ENCODE measurements at places on chromosomes 16 and 17.

GRCh38 chr16:29154088-29154487 lies 169.2 kb downstream of the LAT start:
- no peak for DNase-seq

GRCh38 chr17:1323336-1323735 lies 43.9 kb downstream of the TRARG1 start:
- peak; percentile 22 for DNase-seq

- no peak for DNase-seq
Measured at GRCh38 chr16:78570399-78571141, 471.1 kb downstream of the WWOX start.

GRCh38 chr16:2292221-2292620 lies 24.3 kb upstream of the RNPS1 start:
- no peak for DNase-seq

GRCh38 chr17:56995766-56996165 lies 17.8 kb downstream of the SCPEP1 start:
- DNase-seq = no peak

DNA sequence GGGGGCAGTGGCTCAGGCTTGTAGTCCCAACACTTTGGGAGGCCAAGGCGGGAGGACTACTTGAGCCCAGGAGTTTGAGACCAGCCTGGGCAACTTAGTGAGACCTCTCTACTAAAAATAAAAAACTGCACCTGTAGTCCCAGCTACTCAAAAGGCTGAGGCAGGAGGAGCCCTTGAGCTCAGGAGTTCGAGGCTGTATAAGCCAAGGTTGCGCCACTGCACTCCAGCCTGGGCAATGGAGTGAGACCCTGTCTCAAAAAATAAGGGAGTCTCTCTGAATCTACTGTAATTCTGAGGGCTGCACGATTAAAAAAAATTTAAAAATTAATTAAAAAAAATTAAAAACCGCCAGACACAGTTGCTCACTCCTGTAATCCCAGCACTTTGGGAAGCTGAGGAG lies 3.9 kb downstream of the COIL start:
- DNase-seq = no peak

- no peak for DNase-seq
Measured at GRCh38 chr16:80564394-80564793, 23.6 kb downstream of the DYNLRB2 start.

GRCh38 chr17:80967404-80967872 lies 24.2 kb upstream of the CHMP6 start:
- DNase-seq = no peak

DNA sequence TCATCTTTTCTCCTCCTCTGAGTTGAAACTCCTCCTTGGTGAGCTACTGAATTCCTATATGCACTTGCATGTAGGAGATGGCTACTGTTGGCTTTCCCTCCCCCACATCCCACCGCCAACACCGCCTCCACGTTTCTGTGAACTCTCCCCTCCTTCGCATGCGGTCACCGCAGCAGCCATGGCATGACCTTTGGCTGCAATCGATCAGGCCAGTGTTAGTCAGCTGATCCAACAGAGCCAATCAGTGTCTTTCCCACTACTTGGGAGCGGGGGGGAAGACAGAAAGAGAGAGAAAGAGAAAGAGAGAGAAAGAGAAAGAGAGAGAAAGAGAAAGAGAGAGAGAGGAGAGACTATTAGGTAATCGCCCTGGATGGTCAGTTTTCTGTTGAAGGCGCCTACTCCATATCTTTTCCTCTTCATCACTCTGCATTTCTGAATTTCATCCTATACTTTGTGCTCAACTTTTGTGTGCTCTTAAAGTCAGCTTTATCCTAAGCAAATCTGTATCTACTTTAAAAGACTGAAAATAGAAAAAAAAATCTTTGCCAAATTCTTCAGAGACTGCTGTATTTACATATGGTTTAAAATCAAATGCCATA lies 22.7 kb downstream of the ASGR1 start:
- no peak for DNase-seq

GRCh38 chr17:34412534-34412933 lies 49.5 kb upstream of the CCL1 start:
- no peak for DNase-seq

GRCh38 chr17:28426081-28426519 lies 20.1 kb upstream of the SLC46A1 start:
- DNase-seq = peak; percentile 19

GRCh38 chr16:86530251-86531190 lies 20.2 kb downstream of the FOXF1 start:
- no peak for DNase-seq

GRCh38 chr16:70394853-70395252 lies 44.0 kb downstream of the ST3GAL2 start:
- no peak for DNase-seq

- DNase-seq = no peak
Measured at GRCh38 chr17:82334204-82334621, 647 bp upstream of the SECTM1 start.

DNA sequence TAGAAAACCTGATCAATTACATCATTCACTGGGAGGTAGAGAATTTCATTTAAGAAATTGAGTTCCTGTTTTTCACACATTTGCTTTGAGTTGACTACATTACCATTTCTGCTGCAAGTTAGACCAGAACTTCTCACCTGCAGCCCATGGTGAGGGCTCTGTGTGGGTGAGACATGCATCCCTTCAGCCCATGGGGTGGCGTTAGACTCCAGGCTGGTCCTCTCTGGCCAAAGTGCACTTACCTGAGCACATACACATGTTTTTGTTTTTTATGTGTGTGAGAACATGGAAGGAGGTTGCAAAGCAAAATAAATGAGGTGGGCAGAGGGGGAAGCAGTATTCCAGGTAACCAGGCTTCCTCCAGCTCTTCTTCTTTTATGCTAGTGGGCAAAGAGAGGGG lies 470.2 kb downstream of the PMP22 start:
- peak; percentile 7 for DNase-seq

- no peak for DNase-seq
Measured at GRCh38 chr17:70310221-70310672, 140.9 kb downstream of the KCNJ2 start.

GRCh38 chr17:16515933-16516332 lies 23.9 kb upstream of the LRRC75A start:
- DNase-seq = no peak

GRCh38 chr16:30953111-30953510 lies 4.2 kb downstream of the ORAI3 start:
- DNase-seq = no peak

- DNase-seq = no peak
Measured at GRCh38 chr16:82857693-82858365, 231.1 kb downstream of the CDH13 start.

DNA sequence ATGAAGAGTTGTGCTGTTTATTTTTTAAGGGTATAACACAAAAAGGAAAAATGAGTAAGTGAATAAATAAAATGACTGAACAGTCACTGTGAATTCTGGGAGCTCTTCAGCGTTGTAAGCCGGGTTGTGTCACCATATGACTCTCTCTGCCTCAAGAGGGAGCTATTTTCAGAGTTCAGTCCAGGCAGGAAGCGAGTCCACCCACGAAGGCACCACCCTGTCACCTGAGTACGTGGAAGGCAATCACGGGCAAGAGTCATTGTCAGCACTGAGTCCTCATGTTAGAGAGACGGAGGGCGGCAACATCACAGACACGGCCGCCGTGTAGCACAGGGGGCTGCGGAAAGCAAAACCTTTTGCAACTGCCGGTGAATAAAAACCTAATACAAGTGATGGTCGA lies 227.6 kb downstream of the UTP18 start:
- peak; percentile 15 for DNase-seq

- no peak for DNase-seq
Measured at GRCh38 chr17:64111831-64112230, 18.1 kb downstream of the ERN1 start.

- peak; percentile 97 for DNase-seq
Measured at GRCh38 chr17:43772877-43773648, 5.7 kb downstream of the DUSP3 start.

DNA sequence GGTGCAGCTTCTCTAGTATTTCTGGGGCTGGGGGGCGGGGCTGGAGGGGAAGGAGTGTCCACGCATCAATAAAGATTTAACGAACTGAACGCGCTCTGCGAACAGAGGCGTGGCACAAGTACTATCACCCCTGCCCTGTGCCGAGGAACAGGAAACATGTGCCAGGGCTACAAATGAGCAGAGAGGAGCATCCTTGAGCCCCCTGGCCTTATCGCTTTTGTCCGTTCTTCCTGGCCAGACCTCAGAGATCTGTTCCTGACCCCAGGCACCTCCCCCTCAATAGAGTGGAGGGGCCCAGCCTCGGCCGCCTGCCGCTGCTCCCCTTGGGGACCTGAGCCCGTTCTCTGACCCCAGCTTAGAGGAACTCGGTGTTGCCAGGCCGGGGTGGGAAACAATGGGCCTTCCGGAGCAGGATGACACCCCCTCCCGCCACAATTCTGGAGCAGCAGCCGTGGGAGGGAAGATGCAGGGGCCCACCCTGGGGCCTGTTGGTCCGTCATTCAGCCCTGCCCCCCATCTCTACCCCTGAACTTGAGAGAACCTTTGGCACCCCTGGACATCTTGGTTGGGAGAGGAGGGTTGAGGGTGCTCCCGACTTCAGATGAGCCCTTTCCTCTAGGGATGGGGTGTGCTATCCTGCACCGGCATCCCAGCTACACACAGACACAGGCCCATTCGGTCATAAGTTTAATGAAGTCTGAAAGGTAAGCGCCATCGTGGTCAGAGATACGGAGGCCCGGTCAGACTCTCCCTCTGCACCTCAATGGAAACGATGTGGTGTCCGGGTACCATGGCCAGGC lies 1.1 kb downstream of the NAA38 start:
- DNase-seq = peak; percentile 84

- DNase-seq = no peak
Measured at GRCh38 chr17:75910699-75911098, 6.0 kb upstream of the MRPL38 start.

GRCh38 chr16:50245417-50246298 lies 20.7 kb upstream of the ADCY7 start:
- peak; percentile 75 for DNase-seq

- no peak for DNase-seq
Measured at GRCh38 chr17:64335486-64335885, 55.2 kb downstream of the PECAM1 start.

DNA sequence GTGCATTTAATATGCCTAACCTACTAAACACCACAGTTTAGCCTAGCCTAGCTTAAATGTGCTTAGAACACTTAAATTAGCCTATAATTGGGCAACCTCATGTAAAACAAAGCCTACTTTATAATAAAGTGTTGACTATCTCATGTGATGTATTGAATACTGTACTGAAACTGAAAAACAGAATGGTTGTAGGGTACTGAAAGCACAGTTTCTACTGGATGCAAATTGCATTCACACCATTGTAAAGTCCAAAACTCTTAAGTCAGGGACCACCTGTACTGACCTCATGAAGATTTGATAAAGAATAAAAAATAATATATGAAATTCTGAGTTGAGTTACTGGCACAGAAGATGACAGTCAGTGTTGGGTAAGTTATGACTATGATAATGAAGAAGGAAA lies 625.4 kb upstream of the SOX9 start:
- no peak for DNase-seq

- no peak for DNase-seq
Measured at GRCh38 chr17:44543213-44543904, 13.9 kb upstream of the FZD2 start.

DNA sequence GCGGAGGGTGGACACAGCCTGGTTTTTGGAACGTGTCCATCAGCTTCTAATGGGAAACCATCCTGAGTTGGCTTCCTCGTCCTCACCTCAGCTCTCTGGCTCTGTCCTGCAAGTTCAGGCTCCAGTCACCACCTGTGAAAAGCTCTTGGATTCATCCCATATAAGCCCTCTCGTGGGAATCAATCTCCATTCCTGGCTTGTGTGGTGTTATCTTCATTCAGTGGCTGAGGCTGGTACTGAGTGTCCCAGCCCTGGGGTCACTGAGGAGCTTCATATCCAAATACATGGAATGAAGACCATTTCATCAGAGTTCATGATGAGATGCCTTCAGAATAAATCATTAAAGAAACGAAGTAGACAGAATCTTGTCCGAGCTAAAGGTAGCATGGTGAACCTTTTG lies 189.2 kb downstream of the RBFOX1 start:
- no peak for DNase-seq

DNA sequence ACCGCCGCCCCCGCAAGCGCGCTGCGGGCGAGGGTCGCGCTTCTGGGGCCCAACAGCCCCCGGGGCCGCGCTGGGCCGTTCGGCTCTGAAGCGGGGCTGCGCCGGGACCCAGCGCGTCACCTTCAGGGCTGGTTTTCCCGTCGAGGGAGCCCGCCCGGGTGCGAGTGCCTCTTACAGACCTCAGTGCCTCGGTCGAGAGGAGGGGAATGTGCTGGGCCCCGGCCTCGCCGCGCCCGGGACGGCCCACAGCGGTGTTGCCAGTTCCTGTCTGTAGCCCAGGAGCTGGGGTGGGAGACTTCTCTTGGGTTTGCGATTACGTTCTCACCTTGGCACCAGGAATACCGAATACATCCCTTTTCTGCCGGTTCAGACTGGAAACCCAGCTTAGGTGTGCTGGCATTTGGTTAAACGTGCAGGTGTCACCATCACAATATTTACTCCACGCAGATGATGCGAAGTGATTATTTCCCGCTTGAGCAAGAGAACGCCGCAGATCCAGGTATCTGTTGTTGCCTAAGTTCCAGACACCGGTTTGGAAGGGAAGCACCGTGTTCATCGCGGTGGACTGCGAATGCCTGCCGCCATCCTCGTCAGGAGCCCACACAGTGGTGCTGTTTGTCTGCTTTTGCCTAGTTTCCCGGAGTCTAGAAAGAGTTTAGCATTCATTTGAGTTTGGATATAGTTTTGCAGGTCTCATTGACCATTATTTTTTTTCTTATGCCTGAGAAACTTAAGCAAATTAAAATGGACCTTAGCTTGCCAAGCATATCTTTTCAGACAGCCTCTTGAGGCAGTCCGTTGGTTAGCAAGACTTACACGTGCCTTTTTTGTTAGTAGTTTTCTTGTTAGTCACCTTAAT lies 914 bp downstream of the MAP1LC3B start:
- DNase-seq = peak; percentile 70

DNA sequence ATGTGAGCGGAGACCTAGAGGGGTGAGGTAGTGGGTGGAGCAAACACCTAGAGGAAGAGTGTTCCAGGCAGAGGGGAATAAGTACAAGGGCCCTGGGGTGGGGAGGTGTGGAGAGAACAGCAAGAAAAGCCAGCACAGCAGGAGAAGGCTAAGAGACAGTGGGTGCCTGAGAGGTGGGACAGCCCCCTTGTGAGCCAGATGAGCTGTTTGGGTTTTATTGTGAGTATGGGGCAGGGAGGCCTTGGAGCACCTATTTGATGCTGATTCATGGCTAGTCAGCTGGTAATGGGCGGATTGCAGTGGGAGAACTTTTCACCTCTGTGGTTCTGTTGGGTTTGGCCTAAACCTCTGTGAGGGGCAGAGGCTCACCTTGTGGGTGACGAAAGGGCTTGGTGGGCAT lies 68.4 kb downstream of the ABCC1 start:
- DNase-seq = no peak

DNA sequence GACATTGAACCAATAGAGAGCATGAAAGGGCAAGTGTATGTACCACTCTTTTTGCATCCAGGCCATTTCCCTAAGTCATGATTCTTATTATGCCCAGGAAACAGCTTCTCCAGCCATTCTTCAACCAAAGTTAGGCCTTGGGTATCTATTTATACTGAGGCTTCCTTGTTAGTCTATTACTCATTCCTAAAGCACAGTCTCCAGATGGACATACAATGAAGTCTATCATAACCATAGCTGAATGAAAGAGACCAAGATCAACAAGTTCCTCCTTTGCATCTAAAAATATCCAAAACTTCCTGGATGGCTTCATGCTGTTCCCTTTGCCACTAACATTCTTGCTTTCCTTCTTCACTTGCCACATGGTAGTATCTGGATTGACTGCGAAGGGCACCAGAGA lies 265.9 kb downstream of the CDH8 start:
- DNase-seq = no peak
